Glomerular endothelial cell (primary cell): ENCODE measurements at places on chromosomes 5 and 9. TPM values are rescaled to one million over a fixed set of nuclear protein-coding genes. Genes with fewer than 3 reads are reported as not detected.

GRCh38 chr5:115262011-115262320 lies 711 bp downstream of the PGGT1B start:
- no peak for DNase-seq

GRCh38 chr5:141510850-141511601 lies 22.1 kb downstream of the PCDHGC5 start:
- DNase-seq, result no peak

- DNase-seq, result no peak
Measured at GRCh38 chr9:117528225-117528624, 113.4 kb upstream of the ASTN2 start.

DNA sequence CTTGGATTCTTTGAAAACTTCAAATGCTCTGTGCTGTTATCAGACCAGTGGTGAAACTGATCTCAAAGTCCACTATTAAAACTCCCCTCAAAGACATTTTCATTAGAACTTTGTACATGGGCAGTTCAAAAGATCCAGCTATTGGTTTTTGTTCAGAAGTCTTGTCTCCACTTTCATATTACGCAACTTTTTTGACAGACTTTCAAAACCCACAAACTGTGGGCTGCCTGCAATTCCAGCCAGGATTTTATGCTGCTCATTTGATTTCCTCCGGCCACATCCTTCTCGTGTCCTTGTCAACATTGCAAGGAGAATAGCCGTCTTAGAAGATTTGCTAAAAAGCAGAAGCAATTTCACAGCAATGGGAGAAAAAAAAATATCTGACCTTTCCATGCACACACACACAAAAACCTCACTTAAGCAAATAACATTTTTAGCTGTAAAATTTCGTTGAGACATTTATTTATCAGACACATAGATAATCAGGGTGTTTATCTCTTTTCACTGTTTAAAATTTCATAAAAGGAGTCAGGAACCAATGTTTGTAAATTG lies 1990.5 kb downstream of the MAT2B start:
- no peak for DNase-seq

- no peak for DNase-seq
Measured at GRCh38 chr9:135816651-135816970, 90.7 kb downstream of the CAMSAP1 start.

DNA sequence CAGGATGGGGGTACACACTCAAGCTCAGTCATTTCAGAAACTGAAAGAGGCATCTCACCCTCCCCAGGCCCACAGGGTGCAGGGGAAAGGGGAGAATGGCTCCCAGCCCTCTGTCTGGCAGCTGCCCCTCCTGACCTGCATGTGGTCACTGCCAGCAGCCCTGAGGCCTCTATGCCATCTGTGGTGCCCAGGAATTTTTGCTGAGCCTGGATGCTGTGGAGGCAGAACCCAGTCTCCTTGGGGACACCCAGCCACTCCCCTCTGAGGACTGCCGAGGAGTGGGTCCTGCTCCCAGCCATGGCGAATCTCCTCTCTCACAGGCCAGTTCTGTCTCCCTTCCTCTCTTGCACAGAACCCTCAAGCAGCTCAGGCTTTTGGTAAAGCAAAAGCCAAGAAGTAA lies 104.0 kb upstream of the ALDH1B1 start:
- no peak for DNase-seq

PCDHGA6 gene
- 4.5 and 6.6 TPM in 2 replicates for total RNA-seq

ZNF454 gene
- 1.3 and 3.3 TPM in 2 replicates for total RNA-seq
